SHP77 treated with DMSO at 0.1 percent for 48 hours (cell line): ENCODE measurements at places on chromosomes 7 and 10.

GRCh38 chr7:37027557-37028341, 303.5 kb upstream of the AOAH start:
- DNase-seq, result no peak

DNA sequence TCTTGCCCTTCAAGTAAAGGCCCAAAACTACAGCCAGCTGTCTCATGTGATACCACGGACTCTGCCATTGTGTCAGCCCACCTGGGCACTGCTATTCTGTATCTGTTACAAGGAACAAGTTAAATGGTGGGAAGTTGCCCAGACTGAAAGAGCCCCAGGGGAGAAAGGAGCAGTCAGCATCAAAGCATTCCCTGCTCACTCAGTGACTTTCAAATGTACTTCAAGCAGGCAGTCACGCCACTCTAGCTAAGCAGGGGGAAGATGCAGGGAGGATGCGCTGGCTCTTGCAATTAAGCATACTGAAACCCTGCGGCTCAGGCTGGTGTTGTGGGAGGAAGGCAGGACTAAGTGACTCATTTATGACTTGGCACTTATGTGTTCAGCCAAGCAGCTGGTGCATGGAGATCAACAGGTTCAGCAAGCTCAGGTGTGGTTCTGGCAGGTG, 1249.6 kb downstream of the TYW1 start:
- DNase-seq, result no peak

DNA sequence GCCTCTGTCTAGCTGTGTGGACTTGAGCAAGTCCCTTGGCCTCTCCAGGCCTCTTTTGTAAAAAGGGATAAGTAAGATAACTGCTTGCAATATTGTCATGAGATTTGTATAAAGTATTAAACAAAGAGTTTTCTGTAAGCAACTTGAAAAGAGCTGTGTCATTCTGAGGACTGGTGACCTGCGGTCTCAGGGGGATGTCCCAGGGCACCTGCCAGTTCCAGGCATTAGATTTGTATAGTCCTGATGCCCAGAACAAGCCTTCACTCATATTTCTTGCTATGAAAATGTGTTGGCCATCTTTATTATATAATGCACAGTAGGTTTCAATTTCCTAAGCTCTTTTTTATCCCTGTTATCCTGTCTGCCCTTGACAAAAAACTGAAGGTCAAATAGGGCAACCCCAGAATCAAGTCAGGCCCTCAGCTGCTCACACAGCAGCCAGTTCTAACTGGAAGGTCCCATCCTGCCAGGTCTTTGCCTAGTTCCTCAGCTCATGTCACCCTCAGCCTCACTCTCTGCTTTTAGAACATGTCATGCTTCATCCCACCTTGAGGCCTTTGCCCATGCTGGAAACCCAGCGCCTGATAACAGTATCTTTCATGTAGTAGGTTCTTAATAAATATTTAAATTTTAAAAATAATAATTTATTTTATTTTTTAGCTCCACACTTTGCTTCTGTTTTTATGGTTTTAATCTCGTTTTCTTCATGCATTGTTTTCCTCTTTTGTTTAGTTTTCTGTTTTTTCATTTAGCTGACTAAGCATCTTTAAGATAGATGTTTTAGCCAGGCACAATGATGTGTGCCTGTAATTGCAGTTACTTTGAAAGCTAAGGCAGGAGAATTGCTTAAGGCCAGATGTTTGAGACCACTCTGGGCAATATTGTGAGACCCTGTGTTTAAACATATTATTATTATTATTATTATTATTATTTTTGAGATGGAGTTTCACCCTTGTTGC, 87.5 kb upstream of the ZNF92 start:
- no peak for DNase-seq

DNA sequence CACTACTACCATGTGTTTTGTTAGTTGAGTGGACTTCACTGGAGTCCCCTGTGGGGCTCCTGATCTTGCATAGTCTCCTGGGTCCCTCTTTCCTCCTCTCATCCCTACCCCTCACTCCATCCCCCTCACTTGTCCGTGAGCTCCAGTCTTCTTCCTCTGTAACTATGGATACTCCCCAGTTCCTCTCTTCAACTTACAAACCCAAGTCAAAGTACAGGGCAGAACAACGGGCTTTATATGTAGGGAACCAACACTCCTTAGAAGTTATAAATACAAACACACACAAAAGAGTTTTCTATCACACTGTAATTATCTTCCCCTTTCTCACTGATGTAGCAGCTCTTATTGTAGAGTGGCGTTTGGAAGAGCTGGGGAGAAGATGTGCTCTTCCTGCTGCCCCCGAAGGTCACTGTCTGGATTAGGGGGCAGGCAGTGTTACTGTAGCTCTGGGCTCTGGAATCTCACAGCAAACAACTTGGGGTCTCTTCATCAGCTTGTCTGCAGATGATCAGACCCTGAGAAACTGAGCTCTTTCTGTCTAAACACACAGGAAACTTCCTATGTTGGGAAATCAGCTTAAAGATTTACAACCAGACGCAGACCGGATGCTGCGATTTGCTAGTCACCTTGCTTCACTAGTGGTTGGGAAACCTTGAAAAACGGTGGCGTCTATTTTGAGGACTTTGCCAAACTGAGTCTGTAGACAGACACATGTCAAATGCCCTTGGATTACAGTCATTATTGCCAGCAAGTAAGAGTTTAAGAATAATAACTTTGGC, 13.6 kb downstream of the SNX10 start:
- DNase-seq, result no peak

DNA sequence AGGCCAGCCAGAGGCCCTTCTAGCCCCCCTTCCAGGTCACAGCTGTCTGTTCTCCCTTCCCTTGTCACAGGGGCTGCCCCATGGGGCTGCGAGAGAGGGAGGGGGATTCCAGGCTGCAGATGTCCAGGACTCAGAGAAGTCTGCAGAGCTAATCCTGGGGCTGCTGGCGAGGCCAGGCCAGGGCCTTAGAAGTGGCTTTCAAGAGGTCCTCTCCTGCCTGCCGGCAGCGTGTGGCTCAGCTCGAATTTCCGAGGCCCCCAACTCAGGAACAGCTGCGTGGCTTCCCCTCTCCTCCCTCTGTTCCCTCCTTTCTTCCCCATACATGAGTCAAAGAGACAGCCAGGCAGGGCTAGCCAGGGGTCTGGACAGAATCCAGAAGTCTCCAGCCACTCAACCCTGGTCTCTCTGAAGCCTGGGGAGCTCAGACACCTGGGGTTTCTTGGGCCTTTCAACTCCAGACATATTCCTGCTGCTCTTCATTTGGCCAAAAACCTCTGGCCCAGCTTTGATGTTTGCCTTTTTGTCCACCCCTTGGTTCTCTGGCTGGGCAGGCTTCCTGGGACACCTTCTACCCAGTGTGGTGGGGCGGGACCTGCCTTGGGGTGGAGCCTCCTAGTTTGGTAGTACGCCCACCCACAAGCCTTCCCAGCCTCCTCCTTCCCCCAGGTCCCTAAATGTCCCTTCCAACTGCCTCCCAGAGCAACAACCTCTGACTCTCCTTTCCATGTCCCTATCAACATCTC, 21.8 kb upstream of the EIF5AL1 start:
- no peak for DNase-seq

GRCh38 chr10:98041352-98042043, 11.1 kb upstream of the CRTAC1 start:
- DNase-seq, result peak; percentile 60

- no peak for DNase-seq
Observed at GRCh38 chr7:4894482-4894881, 11.0 kb upstream of the RADIL start.

GRCh38 chr10:75660823-75661222, 229.4 kb downstream of the LRMDA start:
- no peak for DNase-seq

DNA sequence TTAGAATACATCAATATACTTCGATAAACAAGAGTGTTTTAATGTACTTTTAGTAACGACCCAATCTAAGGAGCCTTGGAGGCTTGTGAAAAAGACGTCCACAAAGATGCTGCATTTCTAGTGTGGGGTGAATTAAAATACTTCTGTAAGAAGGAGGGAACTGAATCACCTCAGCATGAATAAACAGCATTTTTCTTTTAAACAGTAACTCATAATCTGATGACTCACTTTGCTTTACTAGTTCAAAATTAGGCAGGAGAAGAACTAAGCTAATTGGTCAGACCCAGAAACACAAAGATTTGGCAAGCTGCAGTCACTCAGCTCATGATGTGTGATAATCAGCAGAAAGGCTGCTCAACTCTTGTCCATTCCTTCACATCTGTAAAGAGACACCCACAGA, 24.2 kb downstream of the NCOA4 start:
- no peak for DNase-seq

DNA sequence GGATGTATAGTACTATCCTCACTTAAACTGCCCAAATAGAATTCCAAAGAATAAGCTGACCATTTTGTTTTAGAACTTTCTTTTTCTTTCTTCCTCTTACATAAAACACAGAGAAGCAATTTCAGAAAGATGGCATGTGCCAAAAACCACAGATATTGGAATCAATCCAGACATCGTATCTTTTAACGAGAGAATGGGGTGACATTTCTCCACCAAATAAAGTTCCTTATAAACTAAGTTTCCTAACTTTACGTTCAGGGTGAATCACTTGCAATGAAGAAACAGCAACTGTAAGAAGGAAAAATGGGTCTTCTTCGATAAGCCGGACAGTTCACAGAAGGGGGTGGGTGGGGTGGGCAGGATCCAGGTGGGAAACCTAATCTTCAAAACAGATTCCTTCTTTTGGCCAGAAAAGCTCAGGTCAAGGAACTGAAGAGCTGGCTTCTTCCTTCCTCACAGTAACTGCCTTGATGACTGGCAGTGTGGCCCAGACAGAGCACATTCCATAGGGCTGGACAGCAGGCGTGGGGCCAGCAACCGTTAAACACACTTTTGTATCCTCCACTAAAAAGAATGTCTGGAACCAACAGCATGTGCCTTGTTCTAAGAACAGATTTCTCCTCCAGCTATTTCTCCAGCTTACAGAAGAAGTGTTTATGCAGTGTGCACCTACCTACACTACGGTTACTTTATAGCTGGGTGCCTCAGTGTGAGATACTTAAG, 31.5 kb downstream of the CREB3L2 start:
- DNase-seq, result no peak

DNA sequence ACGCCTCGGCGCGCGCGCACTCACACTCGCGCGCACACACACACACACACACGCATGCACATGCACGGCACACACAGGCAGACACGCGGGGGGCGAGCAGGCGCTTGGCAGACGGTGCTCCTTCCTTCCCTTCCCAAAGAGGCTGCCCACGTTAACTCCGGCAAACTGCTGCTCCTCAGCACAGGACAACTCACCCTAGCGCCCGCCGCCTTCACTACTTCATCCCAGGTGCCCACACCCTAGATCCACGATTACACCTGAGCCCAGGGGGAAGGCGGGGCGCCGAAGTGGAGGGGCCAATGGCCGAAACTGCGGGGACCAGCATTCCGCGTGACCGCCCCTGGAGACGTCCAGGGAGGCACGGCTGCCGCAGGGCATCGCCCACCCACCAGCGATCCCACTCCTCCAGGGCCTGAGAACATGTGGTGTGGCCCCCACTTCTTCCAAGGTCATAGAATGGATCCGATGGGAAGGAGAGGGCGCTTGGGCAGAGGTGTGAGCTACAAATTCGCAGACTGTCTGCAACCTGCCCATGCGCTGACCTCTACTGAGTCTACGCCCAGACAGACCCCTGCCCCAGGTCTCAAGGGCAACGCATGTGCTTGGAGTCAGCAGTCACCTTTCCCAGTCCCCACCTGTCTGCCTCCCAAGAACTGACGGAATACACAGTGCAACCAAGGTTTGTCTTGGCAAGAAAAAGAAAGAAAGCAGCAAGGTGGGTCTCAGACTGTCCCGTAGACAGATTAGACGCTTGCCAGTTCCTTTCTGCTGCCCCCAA, 74.6 kb downstream of the CALN1 start:
- no peak for DNase-seq

DNA sequence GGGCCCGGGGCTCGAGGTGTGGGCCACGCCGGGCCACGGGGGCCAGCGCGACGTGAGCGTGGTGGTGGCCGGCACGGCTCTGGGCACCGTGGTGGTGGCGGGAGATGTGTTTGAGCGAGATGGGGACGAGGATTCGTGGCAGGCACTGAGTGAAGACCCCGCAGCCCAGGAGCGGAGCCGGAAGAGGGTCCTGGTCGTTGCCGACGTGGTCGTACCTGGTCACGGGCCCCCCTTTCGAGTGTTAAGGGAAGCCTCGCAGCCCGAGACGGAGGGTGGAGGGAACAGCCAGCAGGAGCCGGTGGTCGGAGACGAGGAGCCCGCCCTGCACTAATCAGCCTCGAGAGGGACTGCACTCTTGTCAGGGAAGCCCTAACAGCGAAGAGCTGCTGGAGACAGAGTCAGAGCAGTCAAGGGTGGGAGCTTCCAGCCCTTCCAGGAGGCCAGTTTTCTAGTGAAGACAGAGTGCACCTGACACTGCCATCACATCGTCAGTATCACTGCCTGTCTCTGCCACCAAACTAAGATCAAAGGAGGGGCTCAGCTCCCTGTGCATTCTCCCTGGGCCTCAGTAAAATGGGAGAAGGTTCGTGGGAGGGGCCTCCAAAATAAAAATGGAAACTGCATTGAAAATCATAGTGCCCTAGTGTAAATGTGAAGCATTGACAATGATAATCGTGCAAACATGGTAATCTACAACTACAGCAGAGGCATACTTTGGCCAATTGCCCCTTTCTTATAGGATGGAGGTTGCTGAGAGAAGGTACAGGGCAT, 1.3 kb downstream of the MBLAC1 start:
- DNase-seq, result no peak

- DNase-seq, result no peak
Observed at GRCh38 chr7:127892488-127893314, 138.5 kb downstream of the LRRC4 start.

DNA sequence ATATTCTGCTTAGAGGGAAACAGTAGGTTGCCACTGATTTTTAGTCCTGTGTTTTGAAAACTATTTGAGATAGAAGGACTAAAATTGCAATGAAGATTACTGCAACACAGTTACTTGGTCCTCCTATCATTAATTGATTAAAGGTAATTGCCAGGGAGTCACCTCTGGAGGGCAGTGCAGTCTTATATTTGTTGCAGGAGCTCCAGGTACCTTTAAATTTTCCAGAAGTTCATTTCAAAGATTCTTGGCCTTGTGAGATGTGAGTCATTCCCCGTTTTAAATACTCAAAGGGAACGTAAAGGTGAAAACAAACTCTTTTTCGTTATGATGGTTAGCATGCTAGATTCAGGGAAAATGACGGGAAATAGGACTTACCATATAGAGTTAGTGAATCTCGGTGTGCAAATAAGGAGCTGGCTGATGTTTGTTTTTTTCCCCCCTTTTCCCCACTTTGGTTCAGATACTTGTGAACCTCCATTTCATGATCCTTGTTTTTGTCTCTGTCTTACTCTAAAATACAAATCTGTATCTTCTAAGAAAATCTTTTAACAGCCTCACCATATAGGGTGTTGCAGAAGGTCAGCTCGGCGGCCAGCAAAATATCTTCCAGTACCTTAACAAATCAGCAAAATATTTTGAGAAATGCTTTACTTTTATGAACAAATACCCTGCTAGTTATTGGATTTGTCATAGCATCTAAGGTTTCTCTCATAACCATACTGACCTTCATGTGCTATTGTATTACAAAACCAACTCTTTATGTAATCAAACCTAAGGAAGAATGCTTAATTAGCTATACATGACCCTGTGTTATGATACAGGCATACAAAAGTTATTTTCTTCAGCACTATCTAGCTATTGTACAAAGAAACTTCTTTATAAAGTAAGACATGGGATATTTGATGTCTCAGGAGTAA, 143.0 kb upstream of the HDAC9 start:
- DNase-seq, result peak; percentile 91

GRCh38 chr10:86684331-86685097, 16.2 kb downstream of the LDB3 start:
- no peak for DNase-seq
